Suppressor macrophage (primary cell): ENCODE measurements at places on chromosomes 1 and 21.

- no peak for DNase-seq
These were observed 52.6 kb downstream of the ABCA4 start for GRCh38 chr1:94068096-94068998.

DNA sequence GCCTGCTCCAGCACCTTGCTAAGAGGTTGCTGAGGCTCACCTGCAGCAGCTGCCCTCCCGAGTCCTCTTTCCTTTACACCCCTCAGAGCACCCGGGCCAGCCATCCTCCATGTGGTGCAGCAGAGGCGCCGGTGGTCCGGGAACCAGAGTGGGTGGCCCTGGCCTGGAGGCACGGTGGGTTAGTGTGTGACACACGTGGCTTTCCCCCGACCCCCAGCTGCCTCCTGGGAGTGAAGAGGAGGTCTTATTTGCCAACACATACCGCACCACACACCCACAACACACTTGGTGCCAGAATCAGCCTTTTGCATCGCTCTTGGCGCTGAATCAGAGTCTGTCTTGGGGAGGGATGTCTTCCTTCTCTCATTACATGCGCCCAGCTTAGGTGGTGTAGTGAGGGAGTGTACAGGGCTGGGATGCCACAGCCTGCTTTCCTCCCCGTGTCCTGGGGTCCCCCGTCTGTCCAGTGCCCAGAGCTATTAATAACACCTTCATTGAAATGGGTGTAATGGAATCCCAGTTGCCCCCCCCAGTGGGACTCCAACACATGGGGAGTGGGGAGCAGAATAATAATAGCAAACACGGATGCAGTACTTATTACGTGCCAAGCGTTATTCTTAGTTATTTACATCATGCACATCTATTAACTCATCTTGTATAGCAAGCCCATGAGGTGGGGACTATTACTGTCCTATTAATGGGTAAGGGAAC, 38.2 kb downstream of the MAPKAPK2 start:
- DNase-seq: no peak

DNA sequence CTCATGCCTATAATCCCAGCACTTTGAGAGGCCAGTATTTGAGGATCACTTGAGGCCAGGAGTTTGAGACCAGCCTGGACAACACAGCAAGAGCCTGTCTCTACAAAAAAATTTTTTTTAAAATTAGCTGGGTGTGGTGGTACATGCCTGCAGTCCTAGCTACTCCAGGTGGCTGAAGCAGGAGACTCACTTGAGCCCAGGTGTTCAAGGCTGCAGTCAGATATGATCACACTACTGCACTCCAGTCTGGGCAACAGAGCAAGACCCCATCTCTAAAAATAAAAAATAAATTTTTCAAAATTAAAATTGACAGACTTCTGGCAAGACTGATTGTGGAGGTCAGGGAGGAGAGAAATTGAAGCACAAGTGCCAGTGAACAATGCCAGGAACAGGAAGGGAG, 60.8 kb downstream of the ST3GAL3 start:
- no peak for DNase-seq

GRCh38 chr1:92877792-92878191, 46.0 kb downstream of the RPL5 start:
- DNase-seq: no peak

DNA sequence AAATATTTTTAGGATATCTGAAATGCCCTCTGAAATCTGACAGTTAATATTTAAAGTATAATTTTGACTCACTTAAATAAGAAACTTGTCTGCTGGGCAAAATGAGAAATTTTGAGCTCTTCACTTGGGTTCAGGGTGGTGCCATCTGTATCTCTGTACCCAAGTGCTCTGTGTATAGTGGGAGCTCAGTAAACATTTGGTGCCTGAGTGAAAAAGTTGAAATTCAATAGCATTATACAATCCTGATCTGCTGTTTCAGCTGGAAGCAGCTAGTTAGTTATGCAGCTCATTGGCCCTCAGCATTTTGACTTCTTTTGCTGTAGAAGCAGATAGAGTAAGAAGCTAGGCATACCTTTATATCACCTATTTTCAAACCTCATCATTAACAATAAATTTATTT, 73.3 kb downstream of the RPE65 start:
- DNase-seq: no peak

DNA sequence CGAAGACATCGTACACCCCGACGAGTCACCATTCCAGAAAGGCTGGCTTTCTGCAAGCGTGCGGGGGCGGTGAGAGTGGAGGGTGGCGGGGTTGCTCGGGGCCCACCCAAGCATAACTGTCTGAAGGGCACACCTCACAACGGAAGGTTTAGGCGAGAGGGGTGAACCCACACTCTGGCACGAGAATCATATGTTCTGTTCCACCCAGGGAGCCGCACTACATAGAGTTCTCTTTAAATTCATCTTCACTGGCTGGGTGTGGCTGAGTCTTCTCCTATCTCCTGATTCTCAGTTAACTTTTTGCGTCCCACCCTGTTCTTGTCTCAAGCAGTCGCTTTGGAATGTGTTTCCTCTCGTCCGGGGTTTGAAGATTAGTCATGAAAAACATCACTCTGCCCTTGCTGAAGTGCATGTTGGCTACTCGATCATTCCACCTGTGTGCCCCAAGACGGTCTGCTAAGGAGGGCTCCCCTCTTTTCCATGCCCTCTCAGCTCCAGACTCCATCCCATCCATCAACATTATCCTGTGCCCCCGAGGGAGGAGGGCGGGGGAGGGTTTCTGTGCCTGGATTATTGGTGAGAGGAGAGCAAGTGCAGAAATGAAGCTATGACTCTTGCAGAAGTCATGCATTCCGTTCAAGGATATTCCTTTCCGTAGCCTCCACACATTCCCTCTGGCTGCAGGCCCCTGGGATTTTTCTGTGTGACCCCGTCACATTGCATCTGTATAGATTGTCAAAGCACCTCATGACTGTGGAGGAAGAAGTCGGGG, 53.5 kb upstream of the CD34 start:
- DNase-seq: no peak

DNA sequence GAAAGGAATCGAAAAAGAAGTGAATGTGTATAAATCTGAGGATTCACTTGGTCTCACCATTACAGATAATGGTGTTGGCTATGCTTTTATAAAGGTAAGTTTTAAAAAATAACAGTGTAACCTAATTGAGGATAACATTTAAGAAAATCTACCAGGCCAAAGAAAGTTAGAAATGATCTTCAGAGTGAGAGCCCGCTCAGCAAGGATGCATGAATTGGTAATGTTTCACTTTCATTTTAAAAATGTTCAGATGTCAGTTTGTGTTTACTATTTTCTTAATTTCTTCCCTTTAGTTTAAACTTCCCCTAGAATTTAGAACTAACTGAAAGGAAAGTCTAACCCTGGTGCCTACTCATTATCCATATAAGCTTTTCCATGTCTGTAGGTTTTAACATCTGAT, 35.0 kb downstream of the GIPC2 start:
- no peak for DNase-seq

GRCh38 chr1:156815307-156815826, 1.3 kb downstream of the SH2D2A start:
- DNase-seq: no peak

DNA sequence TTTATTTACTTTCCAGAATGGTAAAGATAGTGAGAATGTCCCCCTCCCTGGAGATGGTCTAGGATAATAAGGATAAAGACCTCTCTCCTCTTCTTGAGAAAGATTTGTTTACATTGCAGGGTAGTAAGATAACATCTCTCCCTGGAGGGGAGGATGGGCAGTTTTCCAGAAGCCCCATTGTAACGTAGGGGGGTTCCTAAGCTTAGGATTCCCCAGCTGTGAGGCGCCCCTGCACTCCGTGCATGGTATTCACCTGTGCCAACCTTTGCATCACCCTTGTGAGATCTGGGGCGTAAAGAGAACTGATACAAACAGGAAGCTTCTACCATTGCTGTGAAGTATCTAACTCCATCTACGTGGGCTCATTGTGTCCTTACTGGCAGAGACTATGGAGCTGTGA, 148.7 kb upstream of the DNAH14 start:
- DNase-seq: no peak

- no peak for DNase-seq
These were observed 91.2 kb upstream of the COL24A1 start for GRCh38 chr1:86247597-86248279.

DNA sequence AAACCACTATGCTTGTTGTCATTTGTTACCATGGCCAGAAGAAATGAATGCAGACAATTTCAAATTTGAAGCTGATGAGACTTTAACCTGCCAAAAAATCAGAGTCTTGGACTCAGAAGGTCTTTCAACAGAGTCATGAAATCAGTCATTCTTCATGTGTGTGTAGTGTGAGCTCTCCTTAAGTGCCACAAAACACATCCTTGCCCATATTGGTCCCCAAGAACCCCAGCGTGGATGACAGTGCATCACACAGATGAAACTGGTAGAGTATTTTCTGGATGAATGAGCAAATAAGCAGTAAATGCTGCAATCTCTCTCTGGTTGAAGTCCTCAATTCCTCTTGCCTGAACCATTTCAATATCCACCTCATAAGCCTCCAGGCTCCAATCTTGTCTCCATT, 28.7 kb upstream of the ETS2 start:
- DNase-seq: no peak

GRCh38 chr1:230892018-230892491, 23.7 kb upstream of the C1orf198 start:
- DNase-seq: no peak

DNA sequence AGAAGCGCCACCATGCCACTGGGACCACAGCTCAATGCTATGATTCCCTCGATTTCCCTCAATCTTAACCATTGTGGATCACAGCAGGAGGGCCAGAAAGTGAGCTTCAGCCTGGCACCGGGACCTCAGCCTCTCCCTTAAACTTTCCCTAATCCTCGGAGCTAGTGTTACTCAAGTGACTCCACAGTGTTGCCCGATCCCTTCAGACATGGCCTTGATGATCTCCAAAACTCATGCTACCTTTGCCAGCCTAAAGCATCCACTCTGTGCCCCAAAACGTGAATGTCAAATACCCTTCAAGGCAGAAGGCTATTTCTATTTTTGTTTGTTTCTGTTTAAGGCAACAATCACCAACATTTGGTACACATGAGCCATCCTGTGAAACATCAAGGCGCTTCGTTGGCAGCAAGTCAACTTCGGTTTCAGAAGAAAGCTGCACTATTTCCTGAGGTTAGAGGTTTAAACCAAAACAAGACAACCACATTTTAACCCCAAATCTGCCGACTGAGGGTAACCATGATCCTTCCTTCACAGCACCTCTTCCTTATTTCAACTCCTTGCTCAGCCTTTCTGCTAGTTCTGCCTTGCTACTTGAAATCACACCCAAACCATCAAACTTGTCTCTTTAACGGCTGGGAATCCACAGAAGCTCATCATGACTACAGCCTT, 94.4 kb upstream of the KRTAP19-8 start:
- peak; percentile 30 for DNase-seq

GRCh38 chr1:21368515-21369289, 71.2 kb upstream of the NBPF3 start:
- DNase-seq: peak; percentile 76

- no peak for DNase-seq
These were observed 24.4 kb upstream of the AHCYL1 start for GRCh38 chr1:109959974-109960744.

GRCh38 chr1:64891448-64891825, 74.9 kb downstream of the JAK1 start:
- no peak for DNase-seq

- DNase-seq: no peak
These were observed 2.7 kb downstream of the CDC14A start for GRCh38 chr1:100354971-100355394.

DNA sequence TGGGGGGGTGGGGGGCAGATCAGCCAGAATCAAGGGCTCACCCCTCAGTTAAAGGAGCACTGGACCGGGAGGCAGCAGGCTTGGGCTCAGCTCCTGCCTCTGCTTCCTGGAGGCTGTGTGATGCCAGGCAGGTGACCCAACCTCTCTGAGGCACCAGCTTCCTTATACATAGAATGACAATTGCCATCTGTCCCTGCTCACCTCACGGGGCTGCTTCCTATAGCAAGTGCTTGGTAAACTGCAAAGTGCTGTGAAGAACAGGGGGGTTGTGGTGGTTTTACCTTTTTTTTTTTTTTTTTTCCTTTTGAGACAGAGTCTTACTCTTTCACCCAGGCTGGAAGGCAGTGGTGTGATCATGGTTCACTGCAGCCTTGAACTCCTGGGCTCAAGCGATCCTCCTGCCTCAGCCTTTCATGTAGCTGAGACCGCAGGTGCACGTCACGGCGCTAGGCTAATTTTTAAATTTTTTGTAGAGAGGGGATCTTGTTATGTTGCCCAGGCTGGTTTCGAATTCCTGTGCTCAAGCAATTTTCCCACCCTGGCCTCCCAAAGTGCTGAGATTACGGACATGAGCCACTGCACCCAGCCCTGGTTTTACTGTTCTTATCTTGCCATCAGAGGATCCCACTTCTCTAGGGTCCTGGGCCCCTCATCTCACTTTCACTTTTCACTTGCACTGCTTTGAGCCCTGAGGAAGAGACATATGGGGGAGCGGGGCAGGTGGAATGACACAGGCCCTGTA, 11.6 kb downstream of the KCNQ4 start:
- no peak for DNase-seq

GRCh38 chr1:18963968-18964367, 7.5 kb upstream of the IFFO2 start:
- no peak for DNase-seq

- no peak for DNase-seq
These were observed 5.9 kb downstream of the AKT3 start for GRCh38 chr1:243844186-243844585.

DNA sequence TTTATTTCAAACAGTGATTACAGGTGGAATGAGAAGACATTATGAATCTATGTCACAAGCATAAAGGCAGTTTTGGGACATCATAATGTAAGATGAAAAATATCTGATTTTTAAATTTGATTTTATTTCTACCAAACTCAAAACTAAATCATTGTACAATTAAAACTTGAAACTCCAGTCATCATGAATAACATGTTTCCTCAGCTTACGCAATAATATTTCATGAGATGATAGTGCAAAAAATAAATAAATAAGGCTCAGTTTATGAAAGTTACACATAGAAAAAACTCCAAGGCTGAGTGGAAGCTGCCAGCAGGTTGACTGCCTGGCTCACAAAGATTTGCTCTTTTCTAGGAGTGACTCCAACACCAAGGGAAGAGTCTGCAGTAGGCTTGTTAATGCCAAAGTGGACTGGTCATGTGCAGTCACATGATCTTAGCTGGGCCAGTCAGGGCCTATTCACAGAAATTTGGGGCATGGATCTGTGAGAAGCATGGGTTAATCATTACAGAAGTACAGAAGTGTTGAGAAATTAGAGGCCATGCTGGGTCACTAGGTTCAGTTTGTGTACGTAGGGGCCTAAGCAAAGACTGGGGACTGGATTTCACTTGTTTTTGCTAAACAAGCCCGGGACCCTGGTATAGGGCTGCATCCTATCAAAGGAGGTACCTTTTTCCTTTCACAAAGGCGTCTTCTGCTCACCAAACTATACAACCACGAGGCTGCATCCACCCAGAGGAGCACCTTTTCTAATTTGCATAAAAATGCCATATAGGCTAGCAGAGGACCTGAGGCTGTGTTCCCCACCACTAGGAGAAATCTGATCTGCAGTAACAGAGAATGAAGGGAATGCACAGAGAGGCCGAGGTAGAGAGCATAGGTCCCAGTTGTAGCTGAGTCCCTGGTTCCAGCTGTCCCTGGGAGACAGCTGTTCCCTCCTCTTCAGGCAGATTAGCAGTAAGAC, 4.9 kb upstream of the ABCA4 start:
- DNase-seq: no peak

- no peak for DNase-seq
These were observed 14.8 kb upstream of the S100A7 start for GRCh38 chr1:153475282-153475681.
